AG09319 (cell line): ENCODE measurements at places on chromosomes 6 and 20.

DNA sequence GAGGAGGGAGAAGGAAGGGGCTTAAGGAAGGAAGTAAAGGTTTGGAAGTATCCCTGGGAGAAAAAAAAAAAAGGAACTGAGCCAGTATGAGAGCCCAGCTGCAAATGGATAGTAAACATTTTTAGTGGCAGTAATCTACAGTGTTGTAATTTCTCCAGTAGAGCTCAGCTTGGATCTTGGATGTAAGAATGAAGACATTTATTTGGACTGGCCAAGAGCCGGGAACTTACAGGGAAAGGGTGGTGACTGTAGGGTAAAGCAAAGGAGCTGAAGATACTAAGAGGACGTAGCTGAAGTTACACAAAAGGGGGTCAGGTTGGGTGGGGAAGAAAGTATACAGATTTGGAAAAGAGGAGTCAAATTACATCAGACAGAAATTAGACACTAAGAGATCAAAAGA, 13.5 kb downstream of the EEF1E1 start:
- no peak for DNase-seq

- peak; percentile 10 for DNase-seq
Observed at GRCh38 chr6:30154709-30155519, 6.1 kb downstream of the TRIM10 start.

DNA sequence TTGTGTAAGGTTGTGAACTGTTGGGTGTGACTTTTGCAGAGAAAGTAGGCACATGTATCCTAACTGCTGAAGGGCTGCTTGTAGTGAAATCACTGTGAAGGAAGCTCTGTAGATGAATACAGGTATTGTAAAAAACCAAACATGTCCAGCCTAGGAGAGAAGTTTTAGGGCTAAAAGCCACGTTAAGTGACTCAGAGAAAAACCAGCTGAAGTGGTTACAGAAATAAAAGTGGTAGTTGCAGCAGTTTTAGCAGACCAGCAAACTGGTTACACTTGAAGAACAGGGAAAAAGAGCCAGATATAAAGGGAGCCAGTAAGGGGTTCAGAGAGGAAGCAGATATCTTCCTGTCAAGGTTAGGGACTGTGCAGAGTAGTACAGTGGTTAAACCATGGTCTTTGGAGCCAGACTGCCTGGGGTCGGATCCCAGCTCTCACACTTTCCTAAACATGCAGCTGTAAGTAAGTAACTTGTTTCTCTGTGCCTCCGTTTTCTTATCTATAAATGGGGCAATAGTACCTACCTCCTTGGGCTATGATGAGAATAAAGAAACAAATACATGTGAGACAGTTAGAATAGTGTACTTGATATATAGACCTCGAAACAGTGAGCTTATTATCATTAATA, 33.8 kb upstream of the RNF8 start:
- DNase-seq = no peak

DNA sequence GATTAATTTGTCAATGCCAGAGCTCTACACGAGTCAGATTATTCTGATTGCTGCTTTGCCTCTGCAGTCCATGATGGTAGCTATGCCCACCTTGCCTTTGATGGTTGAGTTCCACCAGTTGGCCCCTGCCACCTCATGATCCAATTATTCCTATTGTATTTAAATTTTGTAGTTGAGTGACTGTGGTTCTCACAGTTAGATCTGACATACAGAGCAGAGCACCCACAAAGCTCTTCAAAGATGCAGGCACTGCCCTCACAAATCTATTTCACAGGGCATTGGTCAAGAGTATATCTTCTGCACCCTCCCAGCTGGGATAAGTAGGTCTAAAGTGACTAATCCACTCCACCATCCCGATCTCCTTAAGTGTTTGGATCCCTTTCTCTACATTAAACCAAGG, 318.8 kb downstream of the EYA4 start:
- no peak for DNase-seq

DNA sequence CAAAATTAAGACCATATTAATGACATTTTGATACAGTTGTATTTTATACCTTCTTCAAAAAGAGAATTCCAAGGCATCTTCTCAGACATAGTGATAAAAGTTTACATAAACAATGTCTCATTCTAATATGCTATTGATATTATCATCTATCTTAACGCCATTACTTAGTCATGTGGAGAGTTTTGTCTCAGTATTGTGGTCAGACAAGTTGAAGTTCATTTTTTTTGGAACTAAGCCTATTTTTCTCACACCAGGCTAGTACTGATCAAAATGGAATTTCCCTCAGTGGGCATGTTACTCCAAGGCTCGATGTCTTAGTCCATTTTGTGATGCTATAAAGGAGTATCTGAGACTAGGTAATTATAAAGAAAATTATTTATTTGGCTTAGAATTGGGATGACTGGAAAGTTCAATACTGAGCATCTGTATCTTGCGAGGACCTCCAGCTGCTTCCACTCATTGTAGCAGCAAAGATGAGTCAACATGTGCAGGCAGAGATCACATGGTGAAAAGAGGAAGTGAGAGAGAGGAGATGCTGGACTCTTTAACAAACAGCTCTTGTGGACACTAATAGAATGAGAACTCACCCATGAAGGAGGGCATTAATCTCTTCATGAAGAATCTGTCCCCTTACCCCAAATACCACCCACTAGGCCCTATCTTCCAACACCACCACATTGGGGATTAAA, 825.5 kb upstream of the MANEA start:
- no peak for DNase-seq
